NCI-H226 (cell line): ENCODE measurements at places on chromosomes 3 and 15.

- DNase-seq: no peak
Observed at GRCh38 chr3:108106031-108106430, 15.2 kb upstream of the CD47 start.

DNA sequence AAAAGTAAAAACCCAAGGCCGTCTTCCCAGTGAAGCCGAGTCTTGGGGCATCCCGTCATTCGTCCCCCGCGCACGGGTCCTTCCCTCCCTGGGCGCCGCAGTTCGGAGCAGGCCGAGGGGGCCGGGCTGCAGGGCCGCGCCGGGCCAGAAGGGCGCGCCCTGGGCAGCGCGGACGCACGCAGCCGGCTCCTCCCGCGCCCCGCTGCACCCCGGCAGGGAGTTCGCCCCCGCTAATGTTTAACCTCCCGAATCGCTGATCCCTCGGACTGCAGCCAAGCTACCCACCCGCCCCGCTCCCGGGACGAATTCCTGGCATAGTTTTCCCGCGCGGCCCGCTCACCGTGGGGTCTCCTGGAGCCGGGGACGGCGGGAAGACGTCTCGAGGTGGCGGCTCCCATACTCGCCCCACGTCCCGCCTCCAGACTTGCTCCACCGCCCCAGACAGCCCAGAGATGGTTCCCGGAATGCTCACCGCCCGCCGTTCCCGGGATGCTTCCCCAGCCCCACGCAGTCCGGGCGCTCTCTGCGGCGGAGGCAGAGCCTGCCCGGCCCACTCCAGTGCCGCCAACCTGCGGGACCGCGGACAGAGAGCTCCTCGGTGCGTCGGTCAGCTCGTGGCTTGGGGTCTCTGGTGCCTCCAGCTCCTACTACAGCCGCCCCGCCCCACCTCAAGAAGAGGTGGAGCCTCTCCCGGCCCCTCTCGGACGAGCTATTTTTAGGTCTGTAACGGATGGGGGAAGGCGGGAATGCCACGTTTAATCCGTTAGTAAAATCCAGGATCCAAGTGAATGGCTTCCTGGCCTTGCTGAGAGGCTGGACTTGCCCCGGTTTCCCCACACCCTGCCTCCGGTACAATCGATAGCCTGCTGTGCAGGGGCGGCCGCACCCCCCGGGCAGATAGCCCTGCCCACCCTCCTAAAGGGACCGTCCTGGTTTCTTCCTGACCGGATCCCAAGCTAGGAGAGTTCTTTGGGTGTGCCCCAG, at the start of gene DZIP1L:
Gene DZIP1L (minus strand): TSS at position 621 of the 984 bp plus-strand sequence. CDS start 11,637 bp downstream, outside the sequence.
- DNase-seq: peak; percentile 76

DNA sequence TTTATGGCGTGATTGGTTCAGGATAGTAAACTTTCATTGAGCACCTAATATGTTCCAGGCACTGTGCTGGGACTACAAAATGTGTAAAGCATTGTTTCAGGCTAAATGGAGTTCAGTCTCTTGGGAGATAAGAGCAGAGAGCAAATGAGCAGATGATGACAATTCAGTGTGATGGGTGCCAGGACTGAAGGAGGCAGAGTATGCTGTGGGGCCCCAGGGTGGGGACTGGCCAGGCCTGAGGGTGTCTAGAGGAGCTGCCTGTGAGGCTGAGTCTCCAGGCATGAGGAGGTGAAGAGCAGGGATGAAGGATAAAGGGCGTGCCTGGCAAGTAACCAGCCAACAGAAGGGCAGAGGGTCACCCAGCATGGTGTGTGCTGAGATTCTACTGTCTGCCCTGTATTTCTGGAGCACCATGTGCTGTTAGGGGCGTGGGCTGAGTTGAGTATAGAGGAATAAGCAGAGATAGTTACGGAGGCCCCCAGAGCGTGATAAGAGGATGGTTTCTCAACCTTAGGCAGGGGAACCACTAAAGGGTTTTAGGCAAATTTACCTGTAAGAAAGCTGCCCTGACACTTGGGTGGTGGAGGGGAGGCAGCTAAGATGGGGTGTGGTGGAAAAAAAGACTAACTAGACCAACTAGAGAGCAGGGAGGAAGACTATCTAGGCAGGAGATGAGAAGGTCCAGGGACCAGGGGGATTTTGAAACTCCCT, 38.5 kb downstream of the EPHB1 start:
- no peak for DNase-seq

GRCh38 chr3:62128051-62128450, 245.3 kb downstream of the FEZF2 start:
- DNase-seq: no peak

GRCh38 chr3:82044930-82045705, 283.7 kb upstream of the GBE1 start:
- no peak for DNase-seq

- no peak for DNase-seq
Observed at GRCh38 chr3:146513386-146514051, 30.9 kb downstream of the PLSCR1 start.
